RPMI8226 (cell line): ENCODE measurements at places on chromosomes 6 and 20.

- no peak for DNase-seq
Observed at GRCh38 chr20:4508773-4509172, 212.9 kb upstream of the PRND start.

- DNase-seq, result no peak
Observed at GRCh38 chr6:148943451-148943850, 196.6 kb downstream of the UST start.

GRCh38 chr20:58944610-58945009 is 36.4 kb upstream of the NELFCD start:
- DNase-seq, result no peak

DNA sequence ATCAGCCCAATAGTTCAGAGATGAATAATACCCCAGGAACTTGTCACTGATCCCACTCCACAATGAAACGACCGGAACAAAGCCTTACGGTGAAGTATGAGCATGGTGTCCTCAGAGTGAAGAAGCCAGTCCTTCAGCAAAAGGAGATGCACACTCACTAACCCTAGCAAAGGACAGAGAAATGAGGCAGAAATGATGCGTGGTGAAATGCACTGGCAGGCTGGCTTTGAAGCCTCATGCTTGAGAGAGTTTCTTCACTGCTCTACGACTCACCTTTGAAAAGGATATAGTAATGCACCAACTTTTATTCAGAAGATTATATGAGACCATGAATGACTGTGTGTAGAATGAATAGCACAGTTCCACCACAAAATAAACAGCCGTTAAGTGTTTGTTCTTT is 74.8 kb downstream of the PHACTR1 start:
- DNase-seq, result no peak

DNA sequence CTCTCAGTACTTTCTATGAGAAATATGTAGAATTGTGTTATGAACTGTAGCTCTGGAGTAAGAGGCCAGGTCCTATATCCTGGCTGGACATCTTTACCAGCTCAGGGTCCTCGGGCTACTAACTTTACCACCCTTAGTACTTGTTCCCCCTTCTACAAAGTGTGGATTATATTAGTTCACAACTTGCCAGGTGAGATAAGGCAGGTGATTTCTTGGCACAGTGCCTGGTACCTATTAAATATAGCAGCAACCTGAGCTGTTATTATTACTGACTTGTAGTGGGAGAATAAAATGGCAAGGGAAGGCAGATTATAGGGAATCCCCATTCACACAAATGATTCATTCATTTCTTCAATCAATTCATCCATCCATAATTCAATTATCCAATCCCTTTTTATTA is 150.1 kb downstream of the DOK5 start:
- no peak for DNase-seq

GRCh38 chr6:34576286-34576955 is 20.3 kb upstream of the SPDEF start:
- no peak for DNase-seq

DNA sequence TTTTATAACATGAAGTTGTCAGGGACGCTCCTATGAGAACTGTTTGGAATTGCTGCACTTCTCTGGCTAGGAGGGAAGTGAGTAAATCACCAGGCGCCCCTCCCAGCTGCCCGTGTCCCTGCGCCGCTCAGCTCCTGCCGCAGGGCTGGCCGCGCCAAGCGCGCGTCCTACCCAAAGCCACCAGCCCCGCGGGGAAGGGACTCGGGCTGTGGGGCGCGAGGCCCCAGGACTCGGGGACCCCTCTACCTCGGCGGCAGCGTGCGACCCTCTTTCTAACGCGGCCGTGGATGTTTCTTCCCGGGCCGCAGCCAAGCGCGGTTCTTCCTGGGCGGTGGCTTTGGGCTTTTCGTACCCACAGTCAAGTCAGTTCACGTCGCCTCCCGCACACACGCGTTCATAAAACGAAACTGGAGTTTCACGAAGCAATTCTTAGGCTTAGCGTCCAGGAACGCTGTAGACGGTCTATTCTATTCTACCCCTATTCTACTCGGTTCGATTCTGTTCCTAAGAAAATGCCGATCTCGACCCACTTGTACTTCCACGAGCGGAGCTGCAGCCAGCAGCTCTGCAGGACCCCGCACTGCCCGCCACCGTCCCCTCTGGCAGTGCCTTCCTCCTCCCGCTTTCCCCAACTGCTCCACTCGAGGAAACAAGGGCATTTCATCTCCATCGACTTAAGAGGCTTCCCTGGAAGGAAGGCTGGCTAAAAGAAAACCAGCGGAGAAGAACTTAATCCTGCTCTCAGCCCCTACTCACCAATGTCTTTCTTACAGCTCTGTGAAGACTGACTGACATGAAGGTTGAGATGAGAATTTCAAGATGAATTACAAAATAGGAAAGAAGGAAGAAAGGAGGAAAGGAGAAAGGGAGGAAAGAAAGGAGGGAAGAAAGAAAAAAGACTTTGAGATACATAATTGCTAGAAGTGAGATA is 15.4 kb downstream of the FOXC1 start:
- DNase-seq, result no peak

DNA sequence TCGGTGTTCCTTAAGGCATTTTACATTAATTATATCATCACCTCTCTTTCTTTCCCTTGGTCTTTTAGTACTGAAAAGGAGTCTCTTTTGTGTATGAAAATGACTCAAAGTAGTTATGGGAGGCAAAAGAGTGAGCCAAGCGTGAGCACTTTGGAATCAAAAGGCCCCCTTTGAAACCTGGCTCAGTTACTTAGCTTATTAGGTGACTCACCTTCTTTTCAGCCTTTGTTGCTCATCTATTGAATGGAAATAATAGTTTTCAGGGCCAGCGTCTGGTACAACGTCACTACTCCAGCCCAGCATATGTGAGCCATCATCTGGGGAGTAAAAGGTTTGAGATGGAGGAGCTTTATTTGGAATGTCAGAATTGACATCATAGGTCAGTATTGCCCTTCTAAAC is 147.4 kb upstream of the SCGN start:
- no peak for DNase-seq

GRCh38 chr20:14553774-14554534 is 216.5 kb upstream of the FLRT3 start:
- DNase-seq, result no peak

DNA sequence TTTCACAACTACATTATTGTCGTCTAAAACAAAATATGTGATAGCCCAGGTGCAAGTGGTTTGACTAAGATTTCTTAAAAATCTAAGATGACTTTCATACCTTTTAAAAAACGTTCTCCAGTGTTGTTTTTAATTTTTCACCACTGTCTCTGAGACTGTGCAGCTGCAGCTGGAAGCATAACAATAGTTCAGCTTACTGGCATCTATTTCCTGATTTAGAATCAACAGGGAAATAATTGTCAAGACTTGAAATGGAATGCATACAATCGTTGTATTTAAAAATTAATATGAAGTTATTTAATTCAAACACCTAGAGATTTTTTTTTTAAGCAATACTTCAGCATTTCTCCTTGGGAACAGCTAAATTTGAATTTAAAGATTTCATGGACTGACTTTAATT is 982.0 kb upstream of the EPHA7 start:
- DNase-seq, result no peak

GRCh38 chr20:62835931-62836861 is 19.3 kb downstream of the COL9A3 start:
- DNase-seq, result no peak

DNA sequence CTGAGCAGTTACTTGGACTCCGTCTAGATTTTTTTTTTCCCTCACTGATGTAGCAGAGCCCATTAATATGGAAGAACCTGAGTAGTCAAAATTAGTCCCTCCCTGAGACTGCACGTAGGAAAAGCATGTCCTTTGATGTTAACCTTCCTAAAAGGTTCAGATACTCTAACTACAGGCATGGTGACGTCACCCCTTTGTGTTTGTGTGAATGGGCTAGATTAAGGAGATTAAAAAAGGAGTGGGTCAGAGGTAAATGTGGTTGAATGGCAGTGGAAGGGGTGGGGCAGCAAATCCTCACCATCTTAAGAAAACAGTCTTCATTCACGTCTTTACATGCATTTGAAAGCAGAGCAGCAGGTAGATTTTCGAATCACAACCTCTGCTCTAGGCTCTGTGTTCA is 521.1 kb downstream of the TFAP2B start:
- DNase-seq, result no peak

DNA sequence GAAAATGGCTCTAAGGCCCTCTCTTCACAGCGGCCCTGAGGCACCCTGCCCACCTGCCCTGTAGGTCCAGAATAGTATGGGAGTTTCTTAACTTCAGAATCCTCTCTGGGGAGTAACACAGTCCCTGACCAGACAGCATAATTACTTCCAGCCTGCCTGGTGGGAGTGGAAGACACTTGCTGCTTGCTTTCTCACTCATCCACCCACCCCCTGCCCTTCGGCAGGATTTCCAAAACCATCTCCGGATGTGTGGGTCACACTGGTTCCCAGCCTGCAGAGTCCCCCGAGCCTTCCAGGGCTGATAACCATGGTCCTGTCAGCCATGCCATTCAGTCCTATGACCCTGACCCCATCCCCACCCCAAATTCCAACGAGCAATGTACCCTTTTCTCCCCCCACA is 5.4 kb downstream of the SLC29A1 start:
- DNase-seq, result no peak

DNA sequence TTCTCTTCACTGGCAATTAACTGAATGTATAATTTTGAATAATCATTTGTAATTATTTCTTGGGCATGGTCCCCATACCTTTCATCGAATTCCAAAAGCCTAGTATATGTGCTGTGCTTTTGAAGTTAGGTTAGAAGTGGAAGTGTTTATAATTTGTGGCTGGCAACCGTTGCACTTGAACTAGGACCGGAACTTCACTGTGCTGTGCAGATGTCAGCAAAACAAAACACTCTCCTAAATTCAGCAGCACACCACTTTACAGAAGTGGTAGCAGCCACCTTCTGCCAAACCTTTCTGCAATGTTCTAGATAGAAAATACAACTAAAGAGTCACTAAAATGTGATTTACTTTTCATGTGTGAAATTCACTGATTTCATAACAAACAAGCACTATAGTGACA is 111.9 kb downstream of the FAM83B start:
- peak; percentile 52 for DNase-seq

- DNase-seq, result no peak
Observed at GRCh38 chr6:32662836-32663235, 3.6 kb downstream of the HLA-DQB1 start.

DNA sequence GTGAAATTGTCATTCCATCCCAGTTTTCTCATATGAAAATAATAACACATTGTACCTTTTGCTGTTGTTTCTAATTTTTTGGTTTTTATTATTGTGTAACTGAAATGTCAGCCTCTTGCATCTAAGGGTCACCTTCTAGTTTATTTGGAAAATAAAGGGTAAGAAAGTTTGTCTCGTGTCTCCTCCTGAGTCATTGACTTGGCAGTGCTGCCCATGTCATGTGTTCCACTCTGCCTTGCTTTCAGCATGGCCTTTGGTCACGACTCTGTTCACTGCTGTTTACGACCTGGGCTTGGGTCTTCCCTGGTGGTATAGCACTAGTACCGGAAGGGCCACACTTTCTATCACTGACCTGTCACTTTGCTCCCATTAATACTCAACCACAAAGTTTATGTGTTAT is 171.4 kb upstream of the RSPO3 start:
- no peak for DNase-seq

DNA sequence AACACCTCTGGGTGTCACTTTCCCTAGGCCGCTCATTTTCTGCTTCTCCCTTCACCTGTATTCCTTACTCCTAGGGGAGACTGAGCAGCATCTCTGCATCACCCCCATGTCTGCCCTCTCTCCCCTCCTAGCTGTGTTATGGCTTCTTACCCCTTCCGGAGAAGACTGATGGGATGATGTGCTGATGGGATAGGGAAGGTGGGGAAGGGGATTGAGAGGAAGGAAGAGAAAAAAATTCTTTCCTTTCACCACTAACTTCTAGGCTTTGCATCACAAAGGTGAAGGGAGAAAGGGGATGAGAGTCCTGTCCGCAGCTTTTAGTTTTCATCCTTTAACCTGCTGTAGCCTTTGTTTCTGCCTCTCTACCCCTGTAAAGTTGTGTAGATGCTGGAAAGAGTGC is 26.7 kb downstream of the AKAP7 start:
- no peak for DNase-seq

DNA sequence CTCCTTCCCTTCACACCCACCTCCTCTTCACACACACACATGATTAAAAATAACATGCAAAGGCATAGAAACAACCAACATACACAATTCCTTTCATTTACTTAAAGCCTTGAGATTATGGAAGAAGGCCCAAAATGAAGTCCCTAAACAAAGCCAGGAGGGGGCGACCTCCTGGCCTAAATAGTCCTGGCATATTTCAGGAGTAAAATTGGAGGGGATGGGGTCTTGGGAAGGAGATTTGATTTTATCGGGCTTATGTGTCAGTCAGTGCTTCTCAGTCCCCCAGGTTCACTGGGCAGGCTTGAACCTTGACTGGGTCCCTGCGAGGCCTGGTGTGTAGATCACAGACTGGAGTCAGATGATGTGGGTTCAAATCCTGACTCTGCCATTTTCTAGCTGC is 266.4 kb downstream of the SAMD5 start:
- DNase-seq, result no peak

GRCh38 chr6:85078058-85078457 is 313.7 kb upstream of the TBX18 start:
- no peak for DNase-seq

DNA sequence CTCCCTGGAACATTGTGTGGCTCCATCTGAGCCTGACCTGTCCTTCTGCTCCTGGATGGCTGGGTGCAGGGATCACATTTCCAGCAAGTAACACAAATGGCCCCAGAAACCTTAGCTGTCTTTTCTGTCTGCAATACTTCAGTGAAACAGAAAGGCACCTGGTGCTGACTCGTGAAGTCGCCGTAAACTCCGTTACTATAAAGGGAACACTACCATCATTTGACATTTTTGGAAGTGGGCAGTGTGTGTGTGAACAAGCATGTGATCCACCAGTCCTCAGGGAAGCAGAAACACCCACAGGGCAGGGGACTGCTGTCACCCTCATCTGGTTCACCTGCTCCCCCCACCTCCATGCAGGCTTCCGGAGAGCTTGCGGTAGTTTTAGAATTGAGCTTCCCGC is 23.9 kb downstream of the SERPINB6 start:
- peak; percentile 64 for DNase-seq

- no peak for DNase-seq
Observed at GRCh38 chr6:8494730-8495129, 59.4 kb upstream of the SLC35B3 start.
